ENCODE measurements at places on chromosomes 3 and 15.

- DNase-seq: no peak
Observed at GRCh38 chr3:22979581-22979980, 223.5 kb upstream of the UBE2E2 start.

- DNase-seq: no peak
Observed at GRCh38 chr15:28096411-28096669, 2.8 kb downstream of the OCA2 start.

- no peak for DNase-seq
Observed at GRCh38 chr15:53116169-53116568, 326.0 kb upstream of the ONECUT1 start.

DNA sequence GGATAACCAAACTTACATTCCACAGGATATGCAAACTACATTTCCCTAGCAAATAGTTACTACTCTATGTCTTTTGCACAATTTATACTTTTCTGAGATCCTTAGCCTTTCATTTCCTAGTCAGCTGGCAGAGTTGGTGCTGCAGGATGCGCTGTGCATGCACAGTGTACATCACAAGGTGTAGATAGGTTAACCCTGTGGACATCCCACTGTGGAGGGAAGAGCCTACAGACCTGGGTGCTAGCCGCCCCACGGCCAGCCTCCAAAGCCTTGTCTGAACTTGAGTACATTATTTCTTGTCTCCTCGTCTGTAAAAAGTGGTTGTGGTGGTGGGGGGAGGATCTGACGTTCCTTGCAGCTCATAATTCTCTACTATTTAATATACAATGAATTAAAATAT is 3.5 kb downstream of the TNFSF10 start:
- DNase-seq: no peak

- no peak for DNase-seq
Observed at GRCh38 chr3:7193269-7193668, 332.4 kb downstream of the GRM7 start.

DNA sequence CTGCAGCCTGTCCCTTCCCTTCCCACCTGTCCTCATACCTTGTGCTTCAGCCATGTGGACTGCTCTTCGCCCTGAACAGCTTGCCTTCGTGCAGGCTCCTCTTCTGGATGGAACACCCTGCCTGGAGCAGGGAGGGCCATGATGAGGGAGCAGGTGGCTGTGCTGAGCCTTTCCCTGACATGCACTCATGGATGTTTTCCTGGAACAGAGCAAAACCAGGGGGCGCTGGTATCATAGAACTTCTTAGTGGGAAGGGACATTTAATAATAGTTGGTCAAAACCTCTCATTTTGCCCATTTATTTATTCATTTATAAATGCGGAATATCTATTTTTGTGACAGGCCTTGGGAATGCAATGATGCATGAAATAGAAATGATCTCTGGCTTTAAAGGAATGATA is 149.3 kb downstream of the CACNA1D start:
- DNase-seq: no peak

- no peak for DNase-seq
Observed at GRCh38 chr3:66904831-66905493, 93.1 kb upstream of the KBTBD8 start.

DNA sequence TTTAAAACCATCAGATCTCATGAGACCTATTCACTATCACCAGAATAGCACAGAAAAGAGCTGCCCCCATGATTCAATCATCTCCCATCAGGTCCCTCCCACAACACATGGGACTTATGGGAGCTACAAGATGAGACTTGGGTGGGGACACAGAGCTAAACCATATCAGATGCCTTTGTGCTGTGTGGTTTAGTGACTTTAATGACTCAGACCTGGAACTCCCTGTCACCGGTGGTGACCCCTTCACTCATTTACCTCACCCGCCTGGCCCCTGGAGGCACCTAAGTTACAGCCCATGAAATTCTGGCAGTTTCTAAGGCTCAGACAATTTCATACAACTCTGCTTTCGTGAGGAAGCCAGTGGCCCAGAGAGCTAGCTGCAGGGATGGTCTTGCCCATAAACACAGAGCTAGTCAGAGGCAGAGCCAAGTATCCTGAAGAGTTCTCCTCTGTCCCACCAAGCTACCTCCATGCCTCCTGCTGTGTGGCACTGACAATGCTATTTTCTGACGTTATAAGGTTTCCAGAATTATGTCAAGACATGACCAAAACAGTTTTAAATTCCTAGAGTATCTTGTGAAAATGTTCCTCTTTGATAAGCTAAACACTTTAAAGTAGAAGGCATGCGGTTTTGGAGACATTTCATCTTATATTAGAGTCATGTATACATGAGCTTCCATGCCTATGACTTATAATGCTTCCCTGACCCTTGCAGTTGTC is 231.1 kb upstream of the IL12A start:
- DNase-seq: no peak

DNA sequence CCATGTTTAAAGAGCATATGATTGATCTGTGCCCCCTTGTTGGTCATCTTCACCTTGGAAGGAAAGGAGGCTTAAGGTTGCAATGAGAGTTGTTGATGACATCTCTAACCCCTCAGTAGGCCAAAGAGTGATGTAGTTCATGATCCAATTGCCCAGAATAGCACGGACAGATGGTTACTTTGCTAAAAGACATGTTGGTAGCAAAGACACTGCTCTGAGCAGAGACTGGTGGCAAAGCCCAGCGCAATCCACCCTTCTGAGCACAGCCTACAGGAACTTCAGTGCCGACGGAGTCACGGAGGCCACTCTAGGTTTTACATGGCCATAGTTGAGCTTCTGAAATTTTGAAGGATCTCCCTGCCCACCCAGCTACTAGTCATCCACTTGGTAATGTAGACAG is 21.8 kb downstream of the FBXO45 start:
- DNase-seq: no peak

DNA sequence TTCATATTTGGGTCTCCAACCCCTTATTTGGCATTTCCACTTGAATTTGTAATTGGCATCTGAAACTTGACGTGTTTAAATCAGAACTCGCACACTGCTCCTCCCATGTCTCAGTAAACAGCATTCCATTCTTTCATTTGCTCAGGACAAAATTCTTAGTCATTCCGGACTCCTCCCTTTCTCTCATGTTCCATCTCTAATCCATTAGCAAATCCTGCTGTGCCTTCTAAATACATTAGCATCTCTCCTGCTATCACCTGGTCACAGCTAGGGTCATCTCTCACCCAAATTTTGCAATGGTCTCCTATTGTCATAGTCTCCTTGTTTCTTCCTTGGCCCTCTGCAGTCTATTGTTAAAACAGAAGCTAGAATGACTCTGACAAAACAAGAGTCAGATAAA is 119.9 kb upstream of the CADPS start:
- DNase-seq: no peak

- no peak for DNase-seq
Observed at GRCh38 chr3:188659449-188660090, 505.6 kb downstream of the LPP start.

DNA sequence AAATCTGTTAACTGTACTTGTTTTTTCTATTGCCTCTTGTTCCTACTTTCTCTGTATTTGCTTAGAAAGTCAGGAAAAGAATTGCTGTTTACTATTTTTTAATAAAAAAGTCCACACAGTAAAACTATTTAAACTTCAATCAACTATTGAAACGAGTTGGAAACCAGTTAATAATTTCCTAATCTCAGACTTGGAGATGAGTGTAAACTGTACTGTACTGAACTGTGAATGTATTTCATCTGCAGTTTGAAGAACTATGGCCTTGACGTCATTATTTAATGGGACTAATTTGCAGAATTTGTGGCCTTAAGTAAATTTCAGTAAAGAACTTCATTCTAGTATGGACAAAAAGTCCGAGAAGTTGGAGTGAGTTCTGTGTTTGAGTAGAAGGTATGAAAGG is 89.1 kb downstream of the LRRC28 start:
- no peak for DNase-seq

GRCh38 chr15:81304226-81304625 is 19.7 kb downstream of the STARD5 start:
- no peak for DNase-seq

DNA sequence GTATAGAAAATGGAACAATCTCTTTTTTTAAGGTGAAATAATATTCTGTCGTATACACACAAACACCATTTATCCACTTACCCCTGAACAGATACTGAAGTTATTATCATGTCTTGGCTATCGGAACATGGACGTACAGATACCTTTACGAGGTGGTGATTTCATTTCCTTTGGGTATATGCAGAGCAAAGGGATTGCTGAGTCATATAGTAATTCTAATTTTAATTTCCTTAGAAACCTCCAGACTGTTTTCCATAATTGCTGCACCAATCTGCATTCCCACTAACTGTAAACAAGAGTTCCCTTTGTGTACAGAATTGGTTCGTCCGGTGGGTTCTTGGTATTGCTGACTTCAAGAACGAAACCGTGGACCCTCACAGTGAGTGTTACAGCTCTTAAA is 179.4 kb downstream of the SHOX2 start:
- DNase-seq: no peak

GRCh38 chr15:90829942-90830440 is 38.4 kb upstream of the FURIN start:
- no peak for DNase-seq

- DNase-seq: no peak
Observed at GRCh38 chr3:125175295-125176078, 37.1 kb downstream of the SLC12A8 start.

- no peak for DNase-seq
Observed at GRCh38 chr3:183268366-183268765, 15.3 kb downstream of the B3GNT5 start.

- DNase-seq: no peak
Observed at GRCh38 chr15:55619783-55620182, 31.6 kb upstream of the PYGO1 start.

GRCh38 chr15:27671819-27672437 is 427.2 kb downstream of the OCA2 start:
- no peak for DNase-seq

- peak; percentile 84 for DNase-seq
Observed at GRCh38 chr3:71398157-71398836, 185.2 kb downstream of the FOXP1 start.

DNA sequence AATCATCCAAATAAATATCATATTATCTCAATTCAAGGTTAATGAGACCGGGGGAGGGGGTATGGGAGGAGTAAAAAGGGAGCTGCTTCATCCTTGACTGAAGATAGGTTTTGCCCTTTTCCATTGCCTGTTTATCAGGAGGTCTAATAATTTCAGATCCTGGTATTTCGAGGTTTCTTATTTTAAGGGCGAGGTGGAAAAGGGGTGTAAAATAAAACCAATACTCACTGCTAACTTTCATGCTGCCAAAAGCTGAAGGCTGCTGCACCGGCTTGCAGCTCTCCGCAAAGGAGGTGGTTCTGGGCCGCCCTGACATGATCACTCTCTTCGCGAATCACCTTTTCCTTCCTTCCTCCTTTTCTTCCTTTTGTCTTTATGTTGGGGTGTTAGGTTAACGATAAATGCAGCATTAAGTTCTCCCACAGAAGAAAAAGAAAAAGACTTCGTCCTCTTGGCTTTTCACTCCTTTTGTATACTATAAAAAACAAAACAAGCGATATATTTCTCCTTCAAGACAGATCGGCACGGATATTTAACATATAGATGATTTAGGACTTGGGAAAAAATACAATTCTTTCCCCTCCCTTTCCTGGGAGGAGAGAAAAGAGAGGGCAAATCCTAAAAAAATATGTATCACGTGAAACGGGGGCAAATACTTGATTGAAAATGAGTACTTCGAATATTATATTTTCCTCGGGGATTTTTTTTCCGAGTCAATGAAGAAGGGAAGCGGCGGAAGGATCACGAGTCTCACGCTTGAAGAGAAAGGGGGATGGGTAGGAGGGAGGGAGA is 932 bp downstream of the GSK3B start:
- peak; percentile 78 for DNase-seq

- DNase-seq: no peak
Observed at GRCh38 chr3:112126511-112126911, 6.5 kb downstream of the GCSAM start.

GRCh38 chr3:133803469-133803868 is 2.1 kb upstream of the SRPRB start:
- no peak for DNase-seq

DNA sequence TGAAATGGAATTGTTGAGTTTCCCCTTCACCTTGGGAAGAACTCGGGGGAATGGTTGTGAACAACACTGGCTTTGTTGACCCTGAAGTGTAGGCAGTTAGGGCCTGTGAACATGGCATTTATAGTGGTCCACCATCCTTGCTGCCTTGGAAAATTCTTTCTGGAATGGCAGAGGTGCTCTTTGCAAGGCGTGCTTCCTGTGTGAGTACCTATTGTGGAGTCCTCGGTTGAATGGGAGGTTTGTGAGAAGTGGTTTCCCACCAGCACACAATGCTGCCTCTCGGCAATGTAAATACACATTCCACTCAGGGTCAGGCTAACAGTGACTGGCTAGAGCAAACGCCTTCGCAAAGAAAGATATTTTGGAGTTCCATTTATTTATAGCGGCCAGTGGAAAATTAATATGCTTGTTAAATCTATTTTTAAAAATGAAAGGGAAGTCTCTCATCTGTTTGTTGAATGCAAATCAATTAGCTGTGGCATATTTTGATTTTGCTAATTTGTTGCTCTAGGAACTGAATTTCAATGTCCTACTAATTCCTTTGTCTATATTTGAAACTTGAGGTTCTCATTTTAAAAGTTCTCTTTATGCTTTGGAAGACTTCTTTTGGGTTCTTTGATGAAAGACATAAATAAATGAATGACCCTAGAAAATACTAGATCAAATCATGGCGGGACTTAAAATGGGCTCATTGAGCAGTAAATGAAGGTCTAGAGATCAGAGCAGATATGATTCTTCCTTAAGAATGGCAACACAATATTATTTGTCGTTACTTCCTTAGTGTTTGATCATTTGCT is 59.5 kb downstream of the FNDC3B start:
- DNase-seq: peak; percentile 18

- DNase-seq: no peak
Observed at GRCh38 chr3:38116471-38117162, 20.3 kb downstream of the ACAA1 start.

DNA sequence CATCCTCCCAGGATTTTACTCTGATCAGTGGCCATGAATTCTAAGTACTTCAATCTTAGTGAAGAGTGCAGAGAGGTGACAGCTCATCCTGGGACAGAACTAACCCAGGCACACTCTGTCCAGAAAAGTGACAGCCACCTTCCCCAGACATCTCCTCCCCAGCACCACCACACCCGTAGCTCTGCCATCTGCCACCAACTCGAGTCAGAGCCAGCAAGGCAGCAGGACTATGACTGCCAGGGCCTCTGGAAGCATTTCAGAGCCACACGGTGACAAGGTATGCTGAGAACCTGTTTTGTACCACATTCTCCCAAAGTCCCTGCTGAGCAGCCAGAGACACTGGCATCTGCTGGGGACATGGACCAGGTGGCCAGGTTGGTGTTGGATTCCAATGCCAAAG is 71.0 kb downstream of the NTRK3 start:
- DNase-seq: no peak

DNA sequence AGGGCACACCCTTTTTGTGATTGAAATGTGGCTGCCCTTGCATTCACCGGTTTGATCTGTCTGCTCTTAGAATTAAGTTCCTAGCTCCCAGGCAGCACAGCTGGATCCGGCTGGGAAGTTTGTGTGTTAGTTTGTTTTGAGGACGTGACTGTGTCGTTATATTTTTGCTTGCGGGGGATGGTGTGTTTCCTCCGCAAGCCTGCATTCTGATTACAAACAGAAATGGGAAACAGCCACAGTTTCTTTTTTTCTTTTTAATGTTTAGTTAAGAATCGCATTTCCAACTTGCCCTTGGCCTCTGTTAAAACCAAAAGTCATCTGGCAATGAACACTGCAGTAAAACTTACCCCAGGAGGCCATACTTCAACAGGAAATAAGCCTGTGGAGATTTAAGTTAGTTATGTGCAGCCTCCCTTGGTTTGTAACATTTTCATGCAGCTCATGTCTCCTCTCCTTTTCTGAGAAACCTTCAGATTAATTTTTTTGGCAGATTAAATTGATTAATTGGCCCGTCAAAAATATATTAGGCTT is 888 bp downstream of the TMOD3 start:
- no peak for DNase-seq

- no peak for DNase-seq
Observed at GRCh38 chr3:135621184-135621920, 344.2 kb upstream of the PPP2R3A start.

All from NCI-H1417 (cell line).